Stimulated activated CD4-positive, alpha-beta T cell treated with anti-CD3 and anti-CD28 coated beads, Interleukin-1b, Interleukin-23, amount 100 ng/mL, for 4 hours (primary cell): ENCODE measurements at places on chromosomes 6 and 20.
A peak's percentile ranks its signal among the peaks of the same experiment; 100 is the strongest.

GRCh38 chr6:142359271-142359960 lies 57.6 kb downstream of the ADGRG6 start:
- no peak for DNase-seq

GRCh38 chr20:12965870-12966251 lies 42.9 kb upstream of the SPTLC3 start:
- DNase-seq: no peak

- no peak for DNase-seq
These were observed 11.3 kb downstream of the FAM217A start for GRCh38 chr6:4067673-4068072.

- DNase-seq: no peak
These were observed 7.6 kb downstream of the DHX35 start for GRCh38 chr20:38969708-38970107.

- DNase-seq: no peak
These were observed 213.0 kb upstream of the DTNBP1 start for GRCh38 chr6:15875797-15876196.

- DNase-seq: peak; percentile 69
These were observed 810 bp upstream of the PRIM2 start for GRCh38 chr6:57316581-57317059.

- DNase-seq: peak; percentile 44
These were observed 9.1 kb upstream of the MAPK13 start for GRCh38 chr6:36120979-36121786.

- DNase-seq: no peak
These were observed 121.3 kb upstream of the BCLAF1 start for GRCh38 chr6:136411025-136411325.
